ENCODE measurements at places on chromosomes 16 and 17. TPM values are rescaled to one million over a fixed set of nuclear protein-coding genes. Genes with fewer than 3 reads are reported as not detected.

The GP1BA gene
- total RNA-seq, result not detected

The OR1A1 gene
- not detected for total RNA-seq

The AANAT gene
- total RNA-seq, result not detected

DNA sequence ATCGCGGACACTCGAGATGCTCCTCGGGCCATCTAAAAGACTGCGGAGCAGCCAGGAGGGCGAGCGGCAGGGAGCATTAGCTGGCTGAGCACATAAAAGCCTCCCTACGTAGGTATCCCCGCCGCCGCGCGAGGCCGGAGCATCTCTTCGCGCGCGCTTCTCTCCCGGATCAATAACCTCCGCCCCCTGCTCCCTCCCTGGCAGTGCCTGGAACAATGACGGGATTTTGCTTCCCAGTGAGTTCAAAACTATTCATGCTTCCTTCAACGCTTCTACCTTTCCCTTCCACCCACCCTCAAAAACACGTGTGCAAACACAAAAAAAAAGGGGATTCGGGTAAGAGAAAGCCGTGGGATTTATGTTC lies 984 bp downstream of the CENPV start:
- peak overlapping the region; percentile 43 for H3K27ac ChIP-seq
- no peak for DNase-seq
- no peaks in the 10 kb centered on the region for H3K27me3 ChIP-seq
- no peaks in the 10 kb centered on the region for H3K4me1 ChIP-seq
- H3K4me3 ChIP-seq, result peak overlapping the region; percentile 63

GRCh38 chr17:57609125-57609877 lies 135.8 kb downstream of the CCDC182 start:
- H3K4me1 ChIP-seq, result peaks cover 16% of the 10 kb centered on the region
- H3K4me3 ChIP-seq, result no peak overlapping the region
- no peak overlapping the region for H3K27ac ChIP-seq

The RASD1 gene
- 175 TPM for total RNA-seq

DNA sequence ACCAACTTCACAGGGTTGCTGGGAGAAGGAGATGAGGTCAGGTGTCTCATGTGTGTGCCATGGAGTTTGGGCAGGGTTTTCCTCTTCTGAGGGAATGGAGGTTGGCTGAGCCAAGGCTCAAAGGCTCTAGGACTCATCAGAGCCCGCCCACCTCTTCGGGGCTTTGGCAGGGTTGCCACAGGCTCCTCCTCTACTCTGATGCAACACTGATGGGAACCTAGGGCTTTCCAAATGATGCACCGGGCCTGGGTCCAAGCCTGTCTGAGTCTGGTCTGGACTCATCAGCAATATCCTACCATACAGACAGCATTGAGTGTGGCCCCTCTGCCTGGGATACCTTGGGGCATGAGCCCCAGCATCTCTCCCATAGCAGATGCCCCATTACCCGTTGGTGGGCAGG lies 59.5 kb upstream of the LHX1 start:
- no peaks in the 10 kb centered on the region for H3K36me3 ChIP-seq
- no peaks in the 10 kb centered on the region for H3K4me1 ChIP-seq
- H3K27ac ChIP-seq, result no peak overlapping the region

GRCh38 chr16:87515475-87516330 lies 22.9 kb upstream of the ZCCHC14 start:
- H3K4me3 ChIP-seq, result no peak overlapping the region
- H3K4me1 ChIP-seq, result no peaks in the 10 kb centered on the region
- H3K36me3 ChIP-seq, result no peaks in the 10 kb centered on the region

The MAF gene
- total RNA-seq, result 91.4 TPM

The CCL17 gene
- not detected for total RNA-seq

- no peaks in the 10 kb centered on the region for H3K36me3 ChIP-seq
- no peaks in the 10 kb centered on the region for H3K27me3 ChIP-seq
- no peak overlapping the region for H3K27ac ChIP-seq
- no peak for DNase-seq
- no peaks in the 10 kb centered on the region for H3K4me1 ChIP-seq
Observed at GRCh38 chr16:80047842-80048241, 447.3 kb upstream of the MAF start.

GRCh38 chr16:19872179-19872863 lies 12.3 kb downstream of the GPRC5B start:
- H3K27me3 ChIP-seq, result no peaks in the 10 kb centered on the region
- H3K27ac ChIP-seq, result no peak overlapping the region
- no peaks in the 10 kb centered on the region for H3K36me3 ChIP-seq
- H3K4me1 ChIP-seq, result no peaks in the 10 kb centered on the region
- no peak overlapping the region for H3K4me3 ChIP-seq

- DNase-seq, result no peak
- H3K27me3 ChIP-seq, result no peaks in the 10 kb centered on the region
- H3K36me3 ChIP-seq, result no peaks in the 10 kb centered on the region
- H3K27ac ChIP-seq, result no peak overlapping the region
- no peak overlapping the region for H3K4me3 ChIP-seq
Observed at GRCh38 chr16:85416228-85417109, 196.7 kb upstream of the GSE1 start.

The DNAI2 gene
- total RNA-seq, result not detected

DNA sequence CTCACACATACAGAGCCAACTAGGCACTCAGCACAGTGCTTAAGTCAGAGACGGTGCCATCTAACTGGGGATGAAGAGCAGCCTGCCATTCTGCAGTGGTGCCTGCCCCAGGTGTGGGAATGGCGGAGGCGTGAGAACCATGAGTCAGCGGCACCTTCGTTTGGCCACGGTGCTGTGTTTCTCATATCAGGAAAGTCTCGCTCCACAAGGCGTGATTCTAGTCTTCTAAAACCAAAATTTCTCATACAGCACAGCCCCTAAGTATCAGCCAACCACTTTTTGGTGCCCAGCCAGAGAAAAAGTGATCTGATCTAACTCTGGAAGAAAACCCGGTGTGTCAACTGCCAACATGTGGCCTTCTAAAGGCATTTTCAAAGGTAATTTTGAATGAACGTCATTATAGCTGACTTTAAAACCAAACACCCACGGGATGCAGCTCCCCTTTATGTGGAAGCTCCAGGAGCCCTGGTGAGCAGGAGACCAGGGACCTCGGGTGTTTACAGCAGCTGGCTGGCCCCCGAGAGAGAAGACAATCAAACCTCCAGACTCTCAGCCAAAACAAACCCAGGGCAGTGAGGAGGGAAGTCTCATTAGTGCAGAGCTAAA lies 54.6 kb downstream of the ABCC12 start:
- DNase-seq, result no peak
- no peaks in the 10 kb centered on the region for H3K36me3 ChIP-seq
- H3K27me3 ChIP-seq, result no peaks in the 10 kb centered on the region
- no peak overlapping the region for H3K4me3 ChIP-seq

GRCh38 chr16:87323727-87324410 lies 6.7 kb upstream of the C16orf95 start:
- H3K4me1 ChIP-seq, result no peaks in the 10 kb centered on the region
- no peak overlapping the region for H3K4me3 ChIP-seq
- no peak for DNase-seq

GRCh38 chr16:64541621-64542020 lies 580.2 kb downstream of the CDH11 start:
- H3K4me1 ChIP-seq, result no peaks in the 10 kb centered on the region
- no peak overlapping the region for H3K4me3 ChIP-seq
- DNase-seq, result no peak
- H3K27me3 ChIP-seq, result no peaks in the 10 kb centered on the region

The GRAPL gene
- total RNA-seq, result not detected

DNA sequence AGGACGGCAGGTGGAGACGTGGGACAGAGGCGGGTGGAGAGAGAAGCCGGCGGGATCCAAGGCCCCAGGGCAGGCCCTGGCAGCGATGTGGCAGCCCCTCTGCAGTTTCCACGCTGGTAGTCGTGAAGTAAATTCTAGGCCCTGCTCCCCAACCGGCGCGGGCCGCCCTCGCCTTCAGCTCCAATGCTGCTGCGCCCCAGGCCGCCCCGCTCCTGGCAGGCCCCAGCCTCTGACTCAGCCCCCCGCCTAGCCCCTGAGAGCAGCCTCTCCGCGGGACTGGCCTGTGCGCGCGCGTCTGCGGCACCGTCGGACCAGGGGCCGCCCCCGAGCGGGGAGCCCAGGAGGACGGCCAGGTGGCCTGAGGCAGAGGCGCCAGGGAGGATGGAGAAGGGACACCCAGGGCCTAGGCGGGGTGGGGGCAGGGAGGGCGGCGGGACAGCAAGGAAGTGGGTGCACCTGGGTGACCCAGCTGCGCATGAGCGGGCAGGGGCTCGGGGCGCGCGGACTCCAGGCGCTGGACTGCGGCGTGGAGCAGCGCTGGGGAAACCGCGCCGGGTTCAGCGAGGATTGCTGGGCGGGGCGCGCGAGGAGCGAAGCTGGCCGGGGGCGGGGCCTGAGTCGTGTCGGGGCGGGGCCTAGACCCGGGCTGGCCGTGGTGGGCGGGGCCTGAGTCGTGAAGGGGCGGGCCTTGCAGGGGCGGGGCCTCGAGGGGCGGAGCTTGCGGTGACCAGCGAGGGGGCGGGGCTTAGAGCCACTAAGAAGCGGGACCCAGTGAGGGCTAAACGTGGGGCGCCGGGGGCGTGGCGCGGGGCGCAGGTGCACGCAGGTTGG lies 29.6 kb downstream of the ZNF778 start:
- H3K4me1 ChIP-seq, result no peaks in the 10 kb centered on the region
- DNase-seq, result peak; percentile 91
- peak overlapping the region; percentile 23 for H3K27ac ChIP-seq
- H3K36me3 ChIP-seq, result no peaks in the 10 kb centered on the region
- peak overlapping the region; percentile 36 for H3K4me3 ChIP-seq
- H3K27me3 ChIP-seq, result no peaks in the 10 kb centered on the region

DNA sequence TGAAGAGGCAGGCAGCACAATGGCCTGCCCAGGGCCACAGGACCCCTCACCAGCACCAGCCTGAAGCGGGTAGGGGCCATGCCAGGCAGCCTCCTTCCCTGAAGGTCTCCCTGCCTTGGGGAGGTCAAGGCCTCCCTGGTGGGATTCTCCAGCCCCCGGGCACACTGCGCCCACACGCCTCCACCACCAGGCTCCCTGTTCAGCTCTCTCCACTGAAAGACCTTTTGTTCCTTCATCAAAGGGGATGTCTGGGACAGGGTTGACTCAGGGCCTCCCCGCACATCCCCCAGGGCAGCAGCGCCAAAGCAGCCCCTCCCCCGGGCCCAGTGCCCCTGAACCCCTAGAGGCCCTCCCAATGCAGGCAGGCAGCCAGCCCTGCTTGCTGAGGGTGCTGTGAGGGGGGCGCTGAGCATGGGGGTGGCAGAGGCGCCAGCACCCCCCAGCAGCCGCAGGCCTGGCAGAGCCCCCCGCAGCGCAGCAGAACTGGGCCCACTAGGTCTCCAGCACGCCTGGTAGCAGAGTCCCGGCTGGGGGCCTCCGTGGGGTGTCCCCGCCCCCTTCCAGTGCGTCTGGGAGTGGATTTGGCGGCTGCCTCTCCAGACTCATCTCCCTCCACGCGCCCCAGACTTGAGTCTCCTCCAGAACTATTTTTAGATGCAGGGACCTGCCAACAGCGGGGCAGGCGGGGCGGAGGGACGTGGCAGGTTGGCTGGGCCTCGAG lies 13.1 kb downstream of the BCAR1 start:
- H3K27me3 ChIP-seq, result no peaks in the 10 kb centered on the region
- H3K27ac ChIP-seq, result peak overlapping the region; percentile 76
- peaks cover 25% of the 10 kb centered on the region for H3K4me1 ChIP-seq
- DNase-seq, result peak; percentile 74
- no peak overlapping the region for H3K4me3 ChIP-seq

DNA sequence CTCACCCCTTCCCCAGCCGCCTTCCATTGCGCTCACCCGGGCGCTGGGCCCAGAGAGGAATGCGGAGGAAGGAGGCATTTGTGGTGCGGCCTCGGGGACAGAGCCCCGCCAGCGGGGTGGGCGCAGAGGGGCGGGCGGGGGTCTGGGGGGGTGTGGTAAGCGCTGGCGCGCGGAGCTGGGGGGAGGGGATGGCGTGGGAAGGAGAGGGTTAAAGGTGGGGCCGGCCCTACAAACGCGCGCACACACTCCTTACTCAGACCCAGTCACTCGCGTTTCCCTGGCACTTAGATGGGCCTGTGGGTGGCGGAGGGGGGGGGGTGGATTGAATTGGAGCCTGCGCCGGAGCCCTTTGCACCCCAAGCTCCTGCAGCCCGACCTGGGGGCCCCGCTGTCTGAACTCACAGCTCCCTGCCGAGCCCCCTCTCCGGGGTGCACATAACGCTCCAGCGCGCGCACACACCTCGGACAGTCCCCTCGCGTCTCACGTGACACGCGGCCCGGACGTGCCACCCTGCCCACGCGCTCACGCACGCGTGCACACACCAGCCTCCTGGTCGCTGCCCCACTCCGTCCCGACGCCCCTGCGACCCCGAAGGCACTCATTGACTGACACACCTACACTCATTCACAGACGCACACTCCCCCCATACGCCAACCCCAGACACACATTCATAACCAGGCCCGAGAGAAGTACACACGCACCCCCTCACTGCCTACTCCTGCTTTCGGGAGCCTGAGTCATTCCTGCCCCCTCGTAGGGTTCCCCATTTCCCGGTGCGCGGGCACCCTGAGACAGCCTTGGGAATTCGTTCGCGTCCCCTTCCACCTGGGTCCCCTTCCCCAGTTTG lies 844 bp downstream of the TBKBP1 start:
- H3K4me3 ChIP-seq, result peak overlapping the region; percentile 91
- no peaks in the 10 kb centered on the region for H3K4me1 ChIP-seq
- H3K36me3 ChIP-seq, result no peaks in the 10 kb centered on the region

The GUCY2D gene
- 1.8 TPM for total RNA-seq

DNA sequence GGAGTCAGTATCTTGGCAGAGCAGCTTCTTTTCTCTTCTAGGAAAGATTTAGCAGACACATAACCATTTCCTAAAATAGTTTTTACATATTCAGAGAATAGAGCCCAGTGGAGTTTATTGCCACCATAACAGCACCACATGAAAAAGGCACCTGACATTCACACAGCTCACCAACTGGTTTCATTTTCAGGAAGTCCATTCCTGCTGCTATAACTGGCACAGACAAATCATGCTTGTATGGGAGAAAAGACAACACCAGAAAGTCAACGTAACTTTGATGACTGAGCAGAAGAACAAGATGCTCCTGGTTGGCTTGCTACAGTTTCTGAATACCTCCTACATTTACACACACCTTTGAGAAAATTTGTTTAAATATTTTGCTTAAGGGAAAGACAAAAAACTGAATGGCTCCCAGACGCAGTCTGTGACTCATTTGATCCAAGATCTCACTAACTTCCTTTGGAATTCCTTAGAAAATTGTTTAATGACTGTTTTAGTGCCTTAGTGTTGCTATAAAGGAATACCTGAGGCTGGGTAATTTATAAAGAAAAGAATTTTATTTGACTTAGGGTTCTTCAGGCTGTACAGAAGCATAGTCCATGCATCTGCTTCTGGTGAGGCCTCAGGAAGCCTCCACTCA lies 1380.6 kb downstream of the CDH8 start:
- H3K27me3 ChIP-seq, result no peaks in the 10 kb centered on the region
- H3K4me1 ChIP-seq, result no peaks in the 10 kb centered on the region
- H3K36me3 ChIP-seq, result no peaks in the 10 kb centered on the region
- H3K27ac ChIP-seq, result no peak overlapping the region

- H3K27me3 ChIP-seq, result peaks cover 14% of the 10 kb centered on the region
- H3K4me3 ChIP-seq, result no peak overlapping the region
- no peaks in the 10 kb centered on the region for H3K4me1 ChIP-seq
- H3K27ac ChIP-seq, result no peak overlapping the region
Observed at GRCh38 chr17:2745317-2746037, 4.0 kb downstream of the CCDC92B start.

GRCh38 chr17:74858672-74859458 lies 820 bp downstream of the GRIN2C start:
- H3K36me3 ChIP-seq, result no peaks in the 10 kb centered on the region
- no peak overlapping the region for H3K4me3 ChIP-seq
- peaks cover 8% of the 10 kb centered on the region for H3K4me1 ChIP-seq

The TBC1D26 gene
- total RNA-seq, result not detected

Measured in prostate gland (tissue), 2 donors.